Activated CD8-positive, alpha-beta T cell treated with anti-CD3 and anti-CD28 coated beads for 36 hours (primary cell): ENCODE measurements at places on chromosomes 1 and 21.

DNA sequence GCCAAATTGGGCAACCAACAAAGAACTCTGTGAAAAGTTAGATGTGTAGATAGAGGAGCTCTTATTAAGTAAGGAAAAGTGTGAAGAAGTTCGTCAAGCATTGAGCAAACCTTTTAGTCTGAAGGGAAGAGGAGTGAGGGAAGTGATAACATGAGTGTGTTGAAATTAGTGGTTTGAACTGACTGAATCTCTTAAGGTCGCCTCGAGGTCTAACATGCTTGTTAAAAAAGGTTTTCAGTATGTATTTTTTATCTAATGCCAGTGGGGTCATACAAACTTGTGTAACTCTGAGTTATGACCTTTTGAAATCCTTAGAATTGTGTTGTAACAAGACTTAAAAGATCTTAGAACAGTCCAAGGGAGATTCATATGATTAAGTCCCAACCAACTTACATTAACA, 34.1 kb downstream of the SOAT1 start:
- DNase-seq, result no peak

DNA sequence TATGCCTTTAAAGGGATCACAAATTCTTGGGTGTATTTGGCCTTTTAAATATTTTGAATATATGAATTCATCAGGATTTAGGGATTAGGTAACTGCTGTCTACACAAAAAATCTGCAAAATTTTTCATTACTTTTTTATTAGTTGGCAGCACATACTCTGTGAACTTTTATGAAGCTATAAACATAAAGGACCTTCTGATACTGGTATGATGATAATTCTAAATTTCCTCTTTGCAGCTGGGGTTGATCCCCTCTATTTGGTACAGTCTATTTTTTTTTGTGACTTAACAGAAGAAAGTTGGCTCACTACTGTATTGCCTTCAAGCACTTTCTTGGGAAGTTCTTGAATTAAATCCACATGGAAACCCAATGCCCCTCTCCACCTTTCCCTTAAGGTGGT, 416.1 kb downstream of the LMO4 start:
- no peak for DNase-seq

DNA sequence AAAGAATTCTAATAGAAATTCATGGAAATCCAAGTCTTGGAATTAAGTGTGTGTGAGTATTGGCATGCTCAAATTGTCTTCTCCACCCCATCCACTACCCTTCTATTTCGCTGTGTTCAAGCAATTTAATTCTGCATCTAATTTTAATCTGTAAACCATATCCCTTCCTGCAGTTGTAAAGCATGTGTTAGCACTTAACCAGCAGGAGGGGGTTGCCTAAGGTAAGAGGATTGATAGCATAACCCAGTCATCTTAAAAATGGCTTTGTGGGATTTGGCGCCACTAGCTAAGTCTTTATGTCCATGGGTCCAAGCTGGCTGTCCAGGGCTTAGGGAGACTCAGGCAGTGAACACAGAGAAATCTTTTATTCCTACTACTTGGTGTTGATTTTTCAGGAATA, 210.3 kb downstream of the PTPRC start:
- no peak for DNase-seq

DNA sequence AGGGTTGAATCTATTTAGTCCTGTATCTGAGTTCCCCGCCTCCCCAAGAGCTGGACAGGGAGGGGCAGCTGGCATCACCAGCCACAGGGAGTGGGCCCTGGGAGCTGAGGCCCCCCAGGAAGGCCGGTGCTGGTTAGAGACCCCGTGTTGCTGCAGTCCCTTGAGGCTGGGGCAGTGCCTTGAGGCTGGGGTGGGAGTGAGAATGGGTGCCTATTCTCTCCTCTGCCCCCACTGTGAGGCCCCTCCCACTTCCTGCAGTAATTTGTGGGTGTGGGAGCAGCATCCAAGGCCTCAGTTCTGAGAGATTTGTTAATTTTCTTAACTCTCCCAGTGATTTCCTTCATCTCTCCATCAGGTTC, 2.5 kb upstream of the TRAPPC3 start:
- peak; percentile 73 for DNase-seq

DNA sequence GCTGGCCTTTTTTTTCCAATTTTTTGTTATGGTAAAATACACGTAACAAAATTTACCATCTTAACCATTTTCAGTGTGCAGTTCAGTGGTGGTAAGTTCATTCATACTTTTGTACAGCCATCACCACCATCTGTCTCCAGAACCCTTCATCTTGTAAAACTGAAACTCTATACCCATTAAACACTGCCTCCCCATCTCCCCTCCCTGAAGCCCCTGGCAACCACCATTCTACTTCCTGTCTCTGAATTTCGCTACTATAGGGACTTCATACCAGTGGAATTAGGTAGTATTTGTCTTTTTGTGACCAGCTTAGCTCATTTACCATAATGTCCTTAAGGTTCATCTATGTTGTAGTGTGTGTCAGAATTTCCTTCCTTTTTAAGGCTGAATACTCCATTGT, 8.7 kb downstream of the PKNOX1 start:
- peak; percentile 34 for DNase-seq

GRCh38 chr1:213976665-213977485, 10.9 kb upstream of the PROX1 start:
- DNase-seq, result no peak

DNA sequence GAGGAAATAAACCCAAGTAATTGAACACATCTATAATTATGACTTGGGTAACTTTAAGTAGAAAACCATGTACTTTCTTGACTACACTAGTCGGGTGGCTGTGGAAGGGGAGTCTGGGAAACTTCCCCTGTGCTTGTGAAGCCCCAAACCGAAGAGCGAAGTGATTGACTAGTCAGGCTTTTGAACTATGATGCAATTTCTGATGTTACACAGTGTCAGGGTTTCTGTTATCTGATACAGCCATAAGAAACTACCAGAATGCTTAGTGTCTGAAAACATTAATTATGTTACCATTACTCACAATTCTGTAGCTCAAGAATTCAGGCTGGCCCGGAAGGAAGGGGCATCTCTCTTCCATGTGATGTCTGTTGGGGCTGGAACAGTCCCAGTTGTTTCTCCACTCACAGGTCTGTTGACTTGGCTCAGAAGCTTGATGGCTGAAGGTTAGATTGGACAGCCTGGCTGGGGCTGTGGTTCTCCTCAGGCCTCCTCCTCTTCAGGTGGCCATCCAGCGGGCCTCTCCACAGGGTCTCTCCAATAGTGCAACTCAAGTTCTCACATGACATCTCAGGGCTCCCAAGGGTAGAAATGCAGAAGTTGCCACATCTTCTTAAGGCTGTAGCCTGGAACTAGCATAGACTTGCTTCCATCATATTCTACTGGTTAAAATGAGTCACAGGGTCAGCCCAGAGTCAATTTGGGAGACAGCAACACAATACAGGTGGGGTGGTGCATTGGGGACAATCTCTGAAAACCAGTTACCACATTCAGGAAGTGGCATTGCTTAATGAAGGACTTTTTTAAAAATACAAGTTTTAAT, 8.3 kb upstream of the C8B start:
- no peak for DNase-seq

- DNase-seq, result no peak
Observed at GRCh38 chr1:34100332-34100731, 64.7 kb downstream of the CSMD2 start.
